Stimulated activated CD4-positive, alpha-beta T cell treated with anti-CD3 and anti-CD28 coated beads, Interleukin-12 subunit alpha, Interleukin-12 subunit beta, amount 100 ng/mL, for 24 hours (primary cell): ENCODE measurements at places on chromosomes 3 and 15.

DNA sequence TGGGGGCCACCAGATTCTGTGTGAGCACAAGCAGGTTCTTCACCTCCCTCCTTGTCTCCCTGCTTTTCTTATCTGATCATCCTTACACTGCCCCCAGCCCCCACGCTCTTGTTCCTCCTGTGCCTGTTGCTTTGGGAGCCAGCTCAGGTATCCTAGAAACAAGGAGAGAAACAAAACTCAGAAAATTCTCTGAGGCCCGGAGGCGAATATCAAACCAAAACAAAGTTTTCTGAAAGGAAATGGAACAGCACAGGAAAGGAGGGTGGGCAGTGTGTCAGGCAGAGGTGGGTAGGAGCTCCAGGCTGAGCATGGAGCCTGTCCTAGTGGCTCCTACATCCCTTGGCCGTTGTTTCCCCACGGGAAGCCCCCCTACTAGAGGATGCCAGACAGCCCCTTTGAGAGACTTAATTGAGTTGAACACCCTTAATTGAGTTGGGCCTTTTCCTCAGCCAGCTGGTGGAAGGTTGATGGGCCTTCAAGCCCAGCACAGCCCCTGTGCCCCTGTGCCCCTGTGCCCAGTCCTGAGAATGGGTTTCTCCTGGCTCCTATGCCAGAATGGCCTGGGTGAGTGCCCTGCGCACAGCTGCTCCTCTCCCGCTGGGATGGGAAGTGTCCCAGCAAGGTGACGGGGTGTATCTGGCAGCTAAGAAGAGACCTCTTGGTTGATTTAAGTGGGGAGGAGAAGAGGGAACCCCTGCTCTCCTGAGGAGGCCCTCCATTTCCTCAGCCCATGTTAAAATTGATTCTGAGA, 22.8 kb upstream of the JMJD7 start:
- no peak for DNase-seq

GRCh38 chr3:23479026-23479425, 275.9 kb downstream of the UBE2E2 start:
- no peak for DNase-seq

GRCh38 chr3:89802881-89803280, 695.5 kb downstream of the EPHA3 start:
- DNase-seq: no peak

GRCh38 chr3:132071043-132071442, 36.2 kb upstream of the CPNE4 start:
- DNase-seq: no peak

- DNase-seq: no peak
Measured at GRCh38 chr3:10285272-10286132, 7.2 kb downstream of the GHRL start.

DNA sequence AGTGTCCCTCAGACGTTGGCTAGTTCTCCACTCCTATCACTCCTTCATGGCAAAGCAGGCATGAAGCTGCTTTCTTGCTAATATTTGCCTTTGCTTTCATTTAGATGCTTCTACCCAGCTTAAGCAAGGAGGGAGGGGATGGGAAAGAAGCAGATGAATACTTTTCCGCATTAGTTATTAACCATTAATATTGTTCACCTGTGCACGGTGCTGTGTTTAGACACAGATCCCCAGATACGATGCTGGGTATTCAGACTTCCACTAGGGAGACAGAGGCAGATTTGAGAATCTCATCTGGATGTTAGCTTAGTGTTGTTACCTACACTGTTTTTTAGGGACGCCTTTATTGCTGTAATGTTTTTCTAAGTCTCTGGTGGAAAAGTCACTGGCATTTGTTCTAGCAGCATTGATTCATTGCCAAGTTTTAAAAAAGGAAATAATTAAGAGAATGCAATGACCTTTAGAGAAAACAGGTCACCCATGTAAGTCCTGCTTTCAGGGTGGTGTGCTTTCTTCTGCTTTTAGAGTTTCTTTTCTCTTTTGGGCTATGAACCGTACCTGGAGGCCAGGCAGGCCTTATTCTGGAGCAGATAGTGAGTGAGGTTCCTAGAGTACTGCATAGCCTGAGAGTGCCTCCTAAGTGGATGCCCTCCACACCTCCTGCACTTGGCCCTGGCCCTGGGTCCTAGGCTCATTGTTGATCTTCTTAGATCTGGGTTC, 55.5 kb downstream of the MYZAP start:
- no peak for DNase-seq

GRCh38 chr3:157542711-157543500, 39.7 kb upstream of the VEPH1 start:
- DNase-seq: no peak

DNA sequence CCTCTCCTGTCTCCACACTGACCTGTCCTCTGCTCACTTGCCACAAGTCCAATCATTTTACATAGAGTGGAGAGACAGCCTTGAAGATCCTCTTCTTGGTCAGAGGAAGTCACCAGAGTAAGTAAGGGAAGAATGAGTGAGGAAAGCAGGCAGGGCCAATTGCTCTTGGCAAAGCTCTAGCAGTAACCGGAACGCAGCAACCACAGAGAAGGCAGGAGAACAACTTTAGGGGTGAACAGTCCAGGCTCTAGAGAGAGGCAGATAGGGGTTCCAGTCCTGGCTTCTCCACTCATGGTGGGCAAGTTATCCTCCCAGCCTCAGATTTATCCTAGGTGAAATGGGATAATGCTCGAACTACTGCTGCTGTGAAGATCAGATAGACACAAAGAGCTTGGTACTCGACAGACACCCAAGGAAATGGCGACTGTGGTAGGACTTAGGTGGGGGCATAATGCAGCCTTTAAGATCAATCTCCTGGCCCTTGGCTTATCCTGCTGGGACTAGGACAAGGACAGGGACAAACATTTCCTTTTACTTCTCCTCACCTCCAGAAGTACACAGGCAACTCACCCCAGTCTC, 1.2 kb upstream of the ADAMTSL3 start:
- no peak for DNase-seq
